Glomerular endothelial cell (primary cell): ENCODE measurements at places on chromosomes 12 and 14.

DNA sequence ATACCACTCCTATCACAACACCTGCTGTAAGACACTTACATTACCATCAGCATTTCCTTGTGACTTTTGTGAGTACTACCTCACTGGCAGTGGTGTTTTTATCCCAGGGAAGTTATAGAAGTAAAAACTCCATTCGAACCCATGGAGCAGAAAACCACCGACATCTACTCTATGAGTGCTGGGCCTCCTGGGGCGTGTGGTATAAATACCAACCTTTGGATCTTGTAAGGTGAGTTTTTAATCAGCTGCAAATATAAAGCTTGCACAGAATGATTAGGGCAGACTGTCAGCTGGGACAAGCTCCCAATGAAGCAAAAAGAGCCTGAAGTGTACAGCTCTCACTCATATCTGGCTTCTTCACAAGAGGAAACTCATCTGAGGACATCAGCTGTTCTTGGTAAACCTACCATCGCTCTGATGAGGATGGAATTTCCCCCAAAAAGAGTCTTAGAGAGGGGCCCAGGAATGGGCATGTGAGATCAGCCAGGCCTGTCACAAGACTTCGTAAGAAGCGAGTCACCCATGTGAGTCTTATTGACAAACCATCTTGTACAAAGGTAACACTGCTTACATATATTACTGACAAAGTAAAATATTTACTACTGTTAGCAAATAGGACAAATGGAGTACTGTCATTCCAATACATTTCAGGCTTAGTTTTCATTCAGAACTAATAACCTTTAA is 170.0 kb downstream of the SLC5A8 start:
- no peak for DNase-seq

- no peak for DNase-seq
Measured at GRCh38 chr12:7264538-7264937, 39.3 kb upstream of the ACSM4 start.

DNA sequence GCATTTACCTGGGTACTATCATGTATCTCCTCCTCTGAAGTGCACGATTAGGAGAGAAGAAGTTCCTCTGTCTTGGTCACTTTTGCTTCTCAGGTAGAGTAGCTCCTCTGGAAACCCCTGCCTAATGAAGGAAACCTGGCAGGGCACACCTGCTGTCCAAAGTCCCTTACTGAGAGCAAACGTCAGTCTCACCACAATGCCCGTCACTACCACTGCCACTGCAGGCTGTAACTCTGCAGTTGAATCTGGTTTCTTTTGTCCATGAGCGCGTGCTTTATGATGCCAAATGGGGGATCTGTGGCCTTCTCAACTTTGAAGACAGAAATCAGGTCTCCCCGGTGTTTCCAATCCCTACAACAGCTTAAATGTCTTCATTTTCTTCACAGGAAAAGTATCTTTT is 1068.6 kb downstream of the BCL11B start:
- DNase-seq, result no peak

GRCh38 chr14:103699901-103700752 is 15.1 kb downstream of the XRCC3 start:
- DNase-seq, result no peak

GRCh38 chr12:79127271-79127751 is 262.7 kb downstream of the SYT1 start:
- DNase-seq, result no peak

DNA sequence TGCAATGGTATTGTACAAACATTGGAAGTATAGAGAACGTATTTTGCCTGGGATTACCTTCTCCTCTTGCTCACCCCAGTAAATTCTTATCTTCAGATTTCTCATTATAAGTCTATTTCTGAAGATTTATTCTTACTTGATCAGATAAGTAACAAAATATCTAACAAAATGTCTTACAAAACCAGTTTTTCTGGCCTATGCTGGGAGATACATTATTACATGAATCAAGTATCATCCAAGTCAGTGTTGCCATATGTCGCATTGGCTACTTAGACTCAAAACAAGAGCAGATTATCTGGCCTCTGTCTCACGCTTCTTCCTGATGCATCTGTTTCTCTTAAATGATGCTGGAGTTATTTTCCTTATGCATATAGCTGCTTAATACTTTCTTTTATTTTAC is 408.5 kb downstream of the CCER1 start:
- no peak for DNase-seq

DNA sequence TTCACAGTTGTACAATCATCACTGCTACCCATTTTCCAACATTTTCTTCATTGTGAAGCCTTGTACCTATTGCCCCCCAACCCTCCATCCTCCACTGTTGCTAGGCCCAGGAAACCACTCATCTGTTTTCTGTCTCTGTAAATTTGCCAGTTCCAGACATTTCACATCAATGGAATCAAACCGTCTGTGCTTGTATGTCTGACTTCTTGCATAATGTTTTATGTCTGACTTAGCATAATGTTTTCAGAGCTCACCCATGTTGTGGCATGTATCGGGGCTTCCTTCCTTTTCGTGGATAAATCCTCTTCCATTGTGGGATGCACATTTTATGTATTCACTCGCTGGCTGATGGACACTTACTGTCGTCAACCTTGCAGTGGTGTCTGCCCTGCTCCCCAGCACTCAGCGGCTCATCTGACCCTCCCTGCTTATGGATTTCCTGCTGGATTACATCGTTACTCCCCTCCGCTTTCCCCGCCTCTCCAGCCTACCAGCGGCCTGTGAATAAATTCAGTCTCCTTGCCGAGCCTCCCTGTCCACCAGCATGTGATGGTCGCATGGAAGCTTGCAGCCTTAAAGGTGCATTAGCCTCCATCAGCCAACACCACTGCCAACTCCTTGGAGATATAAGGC is 727.6 kb upstream of the TMEM132C start:
- no peak for DNase-seq

DNA sequence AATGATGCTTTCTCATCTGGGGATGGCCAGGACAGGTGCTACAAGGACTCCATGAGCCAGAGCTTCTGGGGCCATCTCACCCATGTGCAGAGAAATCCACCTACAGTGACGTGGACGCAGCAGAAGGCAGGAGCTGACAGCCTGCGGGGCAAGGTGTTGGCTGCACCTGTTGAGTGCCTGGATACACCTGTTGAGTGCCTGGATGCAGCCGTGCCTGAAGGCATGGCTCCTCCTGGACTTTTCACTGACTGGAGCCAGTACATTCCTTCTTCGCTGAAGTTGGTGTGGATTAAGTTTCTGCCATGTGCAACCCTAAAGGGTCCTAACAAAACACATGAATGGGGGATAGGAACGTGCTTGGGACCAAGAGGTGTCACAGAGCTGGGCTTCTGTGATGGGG is 7.4 kb upstream of the DIO3 start:
- no peak for DNase-seq

GRCh38 chr14:36582874-36583241 is 444 bp upstream of the NKX2-8 start:
- DNase-seq, result no peak

DNA sequence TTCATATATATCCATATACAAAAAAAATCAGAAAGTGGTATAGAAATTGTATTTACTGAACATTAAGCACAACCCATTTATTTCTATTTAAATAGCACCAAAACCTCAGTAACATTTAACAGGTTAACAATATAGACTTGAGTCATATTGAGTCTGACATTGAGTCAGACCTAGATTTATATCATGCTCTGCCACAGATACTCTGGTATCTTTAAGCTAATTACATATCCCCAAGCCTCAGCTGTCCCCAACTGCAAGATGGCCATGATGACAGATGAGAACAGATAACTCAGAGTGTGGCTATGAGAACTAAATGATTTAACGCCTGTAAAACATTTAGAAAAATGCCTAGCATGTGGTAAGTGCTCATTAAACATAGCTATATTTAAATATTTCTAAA is 40.3 kb downstream of the IFNG start:
- DNase-seq, result no peak

DNA sequence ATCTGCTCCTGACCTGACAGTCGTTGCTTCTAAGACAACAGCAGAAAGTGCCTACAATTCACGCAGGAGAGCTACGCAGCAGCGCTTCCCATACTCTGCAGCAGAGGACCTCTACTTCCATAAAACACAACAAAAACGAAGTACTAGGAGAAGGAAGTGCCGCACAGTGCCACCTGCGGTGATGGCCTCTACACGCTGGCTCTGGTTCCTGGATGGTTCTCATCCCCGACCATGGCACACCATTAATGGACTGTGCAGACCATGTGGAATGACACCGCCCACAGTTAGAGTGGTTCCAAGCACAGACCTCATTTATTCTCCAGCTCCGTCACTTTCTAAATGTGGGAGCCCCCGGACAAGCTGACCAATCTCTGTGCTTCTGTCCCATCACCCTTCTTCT is 28.3 kb downstream of the TPCN1 start:
- no peak for DNase-seq

DNA sequence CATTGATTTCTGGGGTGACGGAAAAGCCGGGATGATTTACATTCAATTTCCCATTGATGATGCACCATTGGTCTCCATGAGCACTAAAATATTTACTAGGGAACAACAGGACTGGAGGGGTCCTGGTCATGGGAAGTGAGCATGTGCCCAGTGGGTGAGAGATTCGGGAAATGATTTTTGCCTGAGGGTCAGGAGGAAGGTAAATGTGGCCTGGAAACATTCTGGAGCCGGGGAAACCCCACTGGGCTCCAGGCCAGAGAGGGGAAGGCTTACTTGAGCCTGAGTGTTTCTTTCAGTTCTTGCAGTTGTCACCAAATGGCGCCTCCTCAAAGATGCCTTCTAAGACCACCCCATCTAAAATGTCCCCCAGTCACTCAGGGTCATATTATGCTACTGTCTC is 532.3 kb upstream of the TBX3 start:
- DNase-seq, result no peak

GRCh38 chr14:64758025-64758521 is 53.8 kb downstream of the PLEKHG3 start:
- no peak for DNase-seq

GRCh38 chr12:42282294-42282693 is 43.6 kb downstream of the ZCRB1 start:
- no peak for DNase-seq

- DNase-seq, result no peak
Measured at GRCh38 chr14:33230021-33230420, 291.3 kb downstream of the NPAS3 start.

DNA sequence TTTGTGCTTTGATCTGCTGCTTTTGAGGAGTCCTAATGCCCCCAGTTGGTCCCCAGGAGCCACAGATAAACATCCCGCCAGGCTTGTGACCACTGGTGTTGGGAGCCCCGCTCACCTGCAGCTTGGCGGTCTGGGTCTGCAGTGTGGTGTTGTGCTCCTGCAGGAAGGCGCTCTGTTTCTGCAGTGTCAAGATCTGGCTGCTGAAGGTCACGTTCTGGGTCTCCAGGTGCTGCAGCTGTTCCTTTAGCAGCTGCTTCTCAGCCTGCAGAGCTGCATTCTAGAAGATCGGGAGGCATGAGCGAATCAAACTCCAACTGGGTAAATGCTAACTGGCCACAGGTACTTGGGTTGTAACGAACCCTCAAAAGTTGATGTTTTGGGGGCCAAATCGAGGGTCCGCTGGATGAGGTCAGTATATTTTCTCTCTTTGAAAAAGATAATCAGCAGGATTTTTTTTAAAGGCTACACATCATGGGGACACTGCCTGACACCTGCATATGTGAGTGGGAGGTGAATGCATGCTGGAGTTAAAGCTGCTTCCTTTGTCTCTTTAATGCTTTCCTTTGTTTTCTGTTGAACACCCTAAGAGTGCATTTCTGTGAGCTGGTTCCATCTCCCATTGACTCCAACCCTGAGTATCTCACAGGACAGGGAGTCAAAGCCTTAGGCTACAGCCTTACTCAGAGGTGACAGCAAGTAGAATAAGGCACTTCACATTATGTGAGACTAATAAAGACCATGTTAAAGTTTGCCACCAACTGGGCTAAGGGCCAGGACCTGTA is 61.3 kb upstream of the GPR68 start:
- no peak for DNase-seq

- no peak for DNase-seq
Measured at GRCh38 chr14:69262516-69262915, 2.6 kb downstream of the GALNT16 start.

DNA sequence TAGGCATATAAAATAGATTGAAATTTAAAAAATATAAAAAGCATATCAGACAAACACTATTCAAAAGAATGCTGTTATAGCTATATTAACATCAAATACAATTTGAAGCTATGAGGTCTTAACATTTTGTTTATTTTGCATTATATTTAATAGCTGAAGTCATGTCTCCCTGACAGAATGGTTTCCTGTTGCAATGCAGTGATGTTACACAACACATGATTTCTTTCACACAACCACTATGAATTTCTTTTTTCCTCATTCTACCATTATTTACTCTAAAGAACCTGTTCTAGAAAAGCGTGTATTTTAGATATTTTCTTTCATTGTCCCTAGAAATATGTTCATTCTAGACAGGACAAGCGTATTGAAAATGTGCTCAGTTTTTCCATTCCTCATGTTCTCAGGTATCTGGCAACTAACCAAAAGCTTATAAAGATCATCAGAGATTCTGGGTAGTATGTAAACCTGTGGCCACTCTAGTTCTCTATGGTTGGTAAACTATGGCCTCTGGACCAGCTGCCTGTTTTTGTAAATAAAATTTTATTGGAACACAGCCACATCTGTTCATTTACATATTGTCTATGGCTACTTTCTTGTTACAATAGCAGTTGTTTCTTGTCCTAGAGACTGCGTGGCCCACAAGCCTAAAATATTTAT is 183.8 kb downstream of the FOXA1 start:
- DNase-seq, result no peak

GRCh38 chr14:26548406-26548805 is 49.4 kb downstream of the NOVA1 start:
- DNase-seq, result no peak

DNA sequence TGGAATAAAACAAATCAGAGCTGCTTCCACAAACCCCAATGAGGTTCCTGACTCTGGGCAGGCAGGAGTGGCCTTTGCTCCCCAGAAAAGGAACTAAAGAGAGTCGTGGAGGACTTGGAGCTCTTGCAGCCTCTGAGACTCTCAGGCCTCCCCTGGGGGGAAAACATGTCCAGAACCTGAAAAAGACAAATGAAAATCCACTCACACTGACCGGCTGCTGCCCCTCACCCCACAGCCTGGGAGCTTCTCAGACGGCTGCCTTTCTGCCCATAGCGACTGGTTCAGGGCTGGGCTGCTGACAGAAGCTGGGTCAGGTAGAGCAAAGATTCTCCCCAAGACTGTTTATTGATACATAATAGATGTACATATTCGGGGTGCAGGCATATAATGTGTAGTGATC is 356.0 kb downstream of the ADGRD1 start:
- DNase-seq, result no peak

- DNase-seq, result no peak
Measured at GRCh38 chr12:14207905-14208551, 157.5 kb upstream of the ATF7IP start.

DNA sequence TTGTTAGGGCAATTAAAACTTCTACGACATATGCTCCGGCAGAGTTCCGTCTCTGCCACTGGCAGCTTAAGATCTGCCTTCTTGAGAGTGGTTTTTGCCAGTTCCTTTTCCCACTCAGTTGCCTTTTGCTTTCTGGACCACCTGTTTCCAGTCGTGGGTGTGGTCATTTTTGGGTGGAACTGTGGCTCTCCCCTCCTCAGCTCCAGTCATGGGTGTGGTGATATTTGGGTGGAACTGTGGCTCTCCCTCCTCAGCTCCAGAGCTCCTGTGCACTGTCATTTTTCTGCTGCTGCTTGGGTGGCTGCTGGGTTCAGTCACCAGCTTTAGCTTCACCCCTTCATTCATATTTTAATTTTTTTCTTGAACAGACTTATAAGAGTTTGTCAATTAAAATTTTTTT is 25.3 kb downstream of the WDR20 start:
- DNase-seq, result no peak
